ENCODE measurements at places on chromosomes 3 and 15.

- DNase-seq, result peak; percentile 64
Measured at GRCh38 chr3:56157693-56158362, 310.4 kb downstream of the ERC2 start.

GRCh38 chr3:171955598-171955997 lies 83.8 kb upstream of the FNDC3B start:
- no peak for DNase-seq

- DNase-seq, result no peak
Measured at GRCh38 chr3:38580450-38581382, 68.8 kb downstream of the SCN5A start.

GRCh38 chr3:22383285-22383684 lies 632.3 kb upstream of the ZNF385D start:
- DNase-seq, result no peak

GRCh38 chr3:30625541-30626438 lies 19.4 kb downstream of the TGFBR2 start:
- no peak for DNase-seq

Data from femur (tissue), 1 donor.